Testis (tissue), 5 donors: ENCODE measurements at places on chromosomes 11 and 22. TPM values are rescaled to one million over a fixed set of nuclear protein-coding genes. Genes with fewer than 3 reads are reported as not detected.

DNA sequence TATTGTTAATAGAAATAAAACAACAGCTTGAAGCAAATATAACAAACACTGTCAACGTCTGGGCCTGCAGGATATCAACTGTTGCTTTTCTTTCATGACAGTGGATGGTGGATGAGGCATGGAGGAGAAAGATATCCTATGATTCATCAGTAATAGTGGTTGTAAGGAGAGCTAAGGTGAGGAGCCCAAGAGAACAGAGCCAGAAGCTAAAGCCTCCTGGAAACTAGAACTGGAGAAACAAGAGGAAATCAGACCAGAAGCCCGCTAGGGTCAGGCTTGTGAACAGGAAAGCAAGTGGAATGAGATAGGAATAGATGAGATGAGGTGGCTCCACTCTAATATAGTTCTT, 37.7 kb upstream of the MMP12 start:
- H3K36me3 ChIP-seq: no peaks in the 10 kb centered on the region
- no peak overlapping the region for H3K4me3 ChIP-seq
- no peak overlapping the region for H3K27ac ChIP-seq
- no peak for DNase-seq
- no peaks in the 10 kb centered on the region for H3K4me1 ChIP-seq
- H3K27me3 ChIP-seq: no peaks in the 10 kb centered on the region

Gene GPR83
- total RNA-seq: 0.74 TPM

Gene OR9I1
- not detected for total RNA-seq

DNA sequence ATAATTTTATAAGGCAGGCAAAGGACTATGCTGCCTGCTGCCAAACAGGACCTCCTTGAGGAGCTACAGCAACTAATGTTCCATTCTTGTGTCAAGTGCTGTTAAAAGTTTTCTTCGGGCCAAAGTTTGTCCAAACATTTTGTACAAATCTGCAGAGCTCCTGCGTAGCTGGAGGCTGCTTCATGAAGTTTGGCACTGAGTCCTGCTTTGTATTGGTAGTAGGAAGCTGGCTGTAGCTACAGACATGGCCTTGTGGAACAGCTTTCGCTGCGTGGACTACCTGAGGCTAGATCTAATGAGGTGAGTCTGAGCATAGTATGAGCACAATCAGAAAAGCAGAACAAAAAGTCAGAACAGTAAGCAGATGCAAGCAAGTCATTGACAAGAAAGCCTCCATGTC, 528.1 kb downstream of the DLG2 start:
- H3K27me3 ChIP-seq: no peaks in the 10 kb centered on the region
- no peak overlapping the region for H3K4me3 ChIP-seq
- H3K4me1 ChIP-seq: no peaks in the 10 kb centered on the region
- H3K36me3 ChIP-seq: no peaks in the 10 kb centered on the region

- H3K4me3 ChIP-seq: no peak overlapping the region
- no peak overlapping the region for H3K27ac ChIP-seq
- H3K4me1 ChIP-seq: no peaks in the 10 kb centered on the region
- H3K27me3 ChIP-seq: no peaks in the 10 kb centered on the region
Measured at GRCh38 chr11:133996671-133997070, 39.9 kb upstream of the IGSF9B start.

DNA sequence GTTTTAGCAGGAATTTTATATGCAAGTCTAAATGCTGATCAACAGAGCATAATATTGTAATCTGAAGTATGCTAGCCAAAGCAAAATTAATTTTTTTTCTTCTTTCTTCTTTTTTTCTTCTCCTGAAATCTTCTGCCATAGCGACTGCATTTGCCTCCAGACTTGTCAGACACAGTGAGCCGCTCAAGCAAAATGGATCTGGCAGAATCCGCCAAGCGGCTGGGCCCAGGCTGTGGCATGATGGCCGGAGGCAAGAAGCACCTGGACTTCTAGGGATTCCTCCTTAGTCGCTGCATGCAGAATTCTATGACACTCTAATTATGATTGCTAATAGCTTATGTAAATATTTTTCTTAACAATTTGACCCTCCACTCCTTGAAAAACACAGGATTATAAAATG, 27.9 kb downstream of the PAX6 start:
- no peak for DNase-seq
- no peaks in the 10 kb centered on the region for H3K27me3 ChIP-seq
- H3K27ac ChIP-seq: no peak overlapping the region

DNA sequence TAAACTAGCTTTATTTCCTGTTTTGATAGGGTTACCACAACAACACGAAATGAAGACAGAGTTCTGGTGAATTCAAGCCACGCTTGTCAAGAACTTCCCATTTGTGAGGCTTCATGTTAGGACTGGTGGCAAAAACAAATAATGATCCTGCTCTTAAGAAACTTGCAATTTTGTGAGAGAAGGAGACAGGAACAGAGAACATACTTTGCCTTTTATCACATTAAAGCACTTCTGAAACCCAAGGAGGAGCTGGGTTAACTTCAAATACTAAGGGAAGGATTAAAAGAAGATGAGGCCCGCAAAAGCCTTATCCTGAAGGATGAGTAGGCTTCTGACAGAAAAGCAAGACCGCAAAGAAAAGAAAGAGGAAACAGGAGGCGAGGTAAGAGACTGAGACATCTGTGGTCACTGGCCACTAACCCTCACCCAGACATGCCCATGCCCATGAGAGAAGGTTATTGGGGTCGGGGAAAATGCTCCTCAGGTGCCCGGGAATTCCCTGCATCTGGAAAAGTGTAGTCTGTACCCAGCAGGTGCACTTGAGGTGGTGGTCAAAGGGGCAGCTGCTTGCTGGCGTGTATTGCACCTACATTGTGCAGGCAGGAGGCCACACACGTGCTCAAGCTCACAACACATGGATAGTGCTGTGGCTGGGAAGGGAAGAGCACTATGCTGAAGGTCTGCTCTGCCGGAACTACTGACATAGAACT, 50.5 kb downstream of the MAPK1 start:
- no peaks in the 10 kb centered on the region for H3K36me3 ChIP-seq
- H3K27ac ChIP-seq: no peak overlapping the region
- DNase-seq: no peak
- H3K4me1 ChIP-seq: peaks cover 6% of the 10 kb centered on the region

DNA sequence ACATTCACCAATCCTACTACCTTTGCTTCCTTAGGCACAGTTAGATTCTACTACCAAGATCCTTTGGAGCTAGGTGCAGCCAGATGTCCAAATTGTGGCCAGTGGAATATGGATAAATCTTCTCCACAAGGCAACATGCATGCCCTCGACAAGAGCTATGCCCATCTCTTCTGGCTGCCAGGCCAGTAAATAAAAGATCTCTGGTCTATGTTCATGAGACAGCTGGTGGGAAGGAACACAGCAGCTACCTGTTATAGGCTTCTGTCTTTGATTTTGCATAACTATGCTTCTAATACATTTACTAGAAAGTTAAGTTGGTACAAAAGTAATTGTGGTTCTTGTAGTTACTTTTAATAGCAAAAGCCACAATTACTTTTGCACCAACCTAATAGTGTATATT, 182.7 kb downstream of the DLG2 start:
- H3K27ac ChIP-seq: no peak overlapping the region
- no peaks in the 10 kb centered on the region for H3K4me1 ChIP-seq
- H3K27me3 ChIP-seq: no peaks in the 10 kb centered on the region
- no peaks in the 10 kb centered on the region for H3K36me3 ChIP-seq
- no peak overlapping the region for H3K4me3 ChIP-seq

Gene NLRP14
- 2.4 TPM for total RNA-seq

DNA sequence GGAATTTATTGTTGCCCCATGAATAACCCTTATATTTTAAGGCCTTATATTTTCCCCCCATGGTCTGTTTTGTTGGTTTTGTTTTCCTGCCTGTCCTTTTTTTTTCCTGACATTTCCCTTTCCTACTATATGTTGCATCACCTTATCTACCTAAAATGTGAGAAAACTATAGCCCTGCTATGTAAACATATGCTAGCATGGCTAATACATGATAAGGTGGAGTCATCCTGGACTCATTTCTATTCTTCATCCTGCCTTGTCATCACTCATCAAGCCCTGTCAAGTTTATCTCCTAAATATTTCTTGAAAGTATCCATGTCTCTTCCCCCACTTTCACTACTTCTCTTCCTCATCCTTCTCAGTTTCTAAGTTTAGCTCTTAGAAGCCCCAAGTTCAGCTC, 2168.8 kb upstream of the RAG2 start:
- no peaks in the 10 kb centered on the region for H3K27me3 ChIP-seq
- no peak overlapping the region for H3K27ac ChIP-seq
- H3K4me1 ChIP-seq: no peaks in the 10 kb centered on the region
- no peak overlapping the region for H3K4me3 ChIP-seq
- no peak for DNase-seq
- H3K36me3 ChIP-seq: no peaks in the 10 kb centered on the region

Gene KCNJ5
- total RNA-seq: 1.5 TPM

Gene KRTAP5-11
- not detected for total RNA-seq

DNA sequence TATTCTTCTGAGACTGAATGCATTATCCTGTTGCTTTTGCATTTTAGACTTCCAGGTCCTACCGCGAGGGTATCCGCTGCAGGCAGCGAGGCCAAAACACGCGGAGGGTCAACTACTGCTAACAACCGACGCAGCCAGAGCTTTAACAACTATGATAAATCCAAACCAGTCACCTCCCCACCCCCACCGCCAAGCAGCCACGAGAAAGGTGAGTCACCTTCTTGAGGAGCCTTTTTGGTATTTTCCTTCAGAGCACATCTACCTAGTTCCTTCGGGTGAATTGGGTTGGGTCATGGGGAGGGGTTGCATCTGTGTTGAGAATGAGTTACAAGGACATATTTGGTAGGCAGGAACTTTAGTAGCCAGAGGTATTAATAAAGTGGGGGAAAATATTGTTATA, 179.8 kb downstream of the NAV2 start:
- no peak for DNase-seq
- no peaks in the 10 kb centered on the region for H3K36me3 ChIP-seq
- no peak overlapping the region for H3K27ac ChIP-seq
- no peak overlapping the region for H3K4me3 ChIP-seq
- no peaks in the 10 kb centered on the region for H3K27me3 ChIP-seq
- no peaks in the 10 kb centered on the region for H3K4me1 ChIP-seq

Gene SAA4
- not detected for total RNA-seq

- no peak overlapping the region for H3K27ac ChIP-seq
- H3K36me3 ChIP-seq: no peaks in the 10 kb centered on the region
- no peak overlapping the region for H3K4me3 ChIP-seq
- DNase-seq: no peak
- H3K4me1 ChIP-seq: no peaks in the 10 kb centered on the region
Measured at GRCh38 chr11:114430290-114430689, 9.0 kb upstream of the REXO2 start.

DNA sequence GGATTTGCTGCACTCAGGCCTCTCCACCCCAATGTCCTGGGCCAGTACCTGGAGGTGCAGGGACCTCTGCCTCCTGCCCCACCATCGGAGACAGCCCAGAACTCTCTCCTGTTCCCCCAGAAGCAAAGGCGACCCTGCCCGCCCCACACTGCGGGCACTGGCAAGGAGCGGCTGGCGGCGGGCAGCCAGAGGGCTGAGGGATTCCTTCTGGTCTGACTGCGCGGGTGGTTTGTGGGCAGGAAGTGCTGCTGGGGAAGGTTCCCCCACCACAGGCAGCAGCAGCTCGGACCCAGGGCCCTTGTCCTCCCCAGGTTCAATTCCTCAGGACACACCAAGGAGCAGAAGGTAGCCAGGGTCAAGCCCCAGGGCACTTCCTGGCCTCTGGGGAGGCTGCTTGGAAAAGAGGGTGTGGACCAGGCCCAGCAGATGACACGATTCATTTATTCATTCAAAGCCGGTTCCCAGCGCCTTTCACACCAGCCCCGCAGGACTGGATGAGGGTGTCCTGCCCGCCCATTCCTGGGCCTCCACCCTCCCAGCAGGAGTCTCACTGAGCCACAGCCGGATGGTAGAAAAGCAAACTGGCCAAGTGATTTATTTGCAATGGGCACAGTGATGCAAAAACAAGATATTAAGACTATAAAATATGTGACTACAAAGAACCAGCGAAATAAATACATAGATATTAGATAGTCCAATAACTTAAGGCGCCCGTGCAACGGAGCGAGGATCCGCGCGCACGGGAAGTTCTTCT, 1.2 kb downstream of the PHLDA2 start:
- H3K36me3 ChIP-seq: no peaks in the 10 kb centered on the region
- peaks cover 12% of the 10 kb centered on the region for H3K4me1 ChIP-seq
- no peaks in the 10 kb centered on the region for H3K27me3 ChIP-seq

GRCh38 chr11:120124355-120124754, 13.6 kb downstream of the TRIM29 start:
- no peak for DNase-seq
- no peaks in the 10 kb centered on the region for H3K27me3 ChIP-seq
- H3K36me3 ChIP-seq: no peaks in the 10 kb centered on the region
- H3K4me1 ChIP-seq: no peaks in the 10 kb centered on the region
- H3K4me3 ChIP-seq: no peak overlapping the region
- H3K27ac ChIP-seq: no peak overlapping the region

Gene RHOD
- total RNA-seq: 11.1 TPM

- peak; percentile 83 for DNase-seq
- H3K36me3 ChIP-seq: no peaks in the 10 kb centered on the region
- H3K27me3 ChIP-seq: no peaks in the 10 kb centered on the region
Measured at GRCh38 chr11:57638005-57638781, 11.5 kb downstream of the YPEL4 start.

DNA sequence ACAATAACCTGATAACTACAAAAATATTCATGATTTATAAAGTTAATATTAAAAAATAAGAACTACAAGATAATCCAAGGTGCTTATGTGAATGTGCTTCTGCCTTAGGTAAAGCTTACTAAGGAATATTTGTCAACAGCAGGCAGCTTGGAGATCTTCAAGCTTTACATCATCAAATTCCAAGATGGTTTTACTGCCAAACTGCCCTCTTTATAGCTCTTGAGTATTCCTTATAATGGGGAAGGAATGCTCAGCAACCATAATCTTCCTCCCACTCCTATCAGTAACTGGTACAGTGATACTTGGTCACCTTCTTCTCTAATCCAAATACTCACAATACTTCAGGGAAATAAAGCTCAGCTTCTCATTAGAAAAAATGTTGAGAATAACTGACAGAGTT, 30.1 kb downstream of the SBF2 start:
- no peaks in the 10 kb centered on the region for H3K36me3 ChIP-seq
- H3K4me3 ChIP-seq: no peak overlapping the region
- no peaks in the 10 kb centered on the region for H3K27me3 ChIP-seq
- DNase-seq: no peak

Gene RBMXL2
- 58.2 TPM for total RNA-seq

Gene RAB36
- 7.4 TPM for total RNA-seq

DNA sequence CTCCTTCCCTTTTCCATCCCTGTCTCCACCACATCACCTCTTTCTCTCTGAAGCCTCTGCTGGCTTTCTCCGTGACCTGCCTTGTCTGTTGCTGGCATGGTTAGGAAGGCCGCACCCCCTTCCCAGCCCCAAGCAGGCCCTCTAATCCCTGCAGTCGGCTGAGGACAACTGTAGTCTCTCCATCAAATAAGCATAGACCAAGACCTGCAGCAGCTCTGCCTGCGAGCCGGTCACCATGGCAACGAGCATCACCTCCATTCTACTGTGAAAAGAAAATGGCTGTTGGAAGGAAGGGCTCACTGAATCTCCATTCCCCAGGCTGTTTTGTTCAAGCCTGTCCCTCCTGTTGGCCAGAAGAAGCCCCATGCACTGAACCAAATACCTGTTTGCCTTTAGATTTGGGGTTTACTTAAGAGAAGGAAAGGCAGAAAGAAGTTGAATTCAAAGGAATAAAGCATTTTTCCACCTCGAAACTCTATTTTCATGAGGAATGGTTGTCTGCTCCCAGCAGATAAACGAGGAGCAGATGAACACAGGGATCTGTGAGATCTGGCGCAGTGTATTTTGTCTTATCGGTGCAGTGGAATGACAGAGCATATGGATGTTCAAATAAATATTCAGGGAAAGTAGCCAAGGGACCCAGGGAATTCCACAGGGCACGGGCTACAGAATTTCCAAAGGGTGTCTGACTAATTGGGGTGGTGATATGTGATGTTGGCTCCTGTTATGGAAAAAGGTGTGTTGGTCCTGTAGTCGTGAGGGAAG, 113.1 kb upstream of the TTC12 start:
- H3K36me3 ChIP-seq: no peaks in the 10 kb centered on the region
- H3K4me1 ChIP-seq: peaks cover 7% of the 10 kb centered on the region
- no peak overlapping the region for H3K4me3 ChIP-seq
- H3K27me3 ChIP-seq: no peaks in the 10 kb centered on the region

Gene C11orf16
- 1.4 TPM for total RNA-seq
